ENCODE measurements at places on chromosomes 3 and 15.
A peak's percentile ranks its signal among the peaks of the same experiment; 100 is the strongest.

DNA sequence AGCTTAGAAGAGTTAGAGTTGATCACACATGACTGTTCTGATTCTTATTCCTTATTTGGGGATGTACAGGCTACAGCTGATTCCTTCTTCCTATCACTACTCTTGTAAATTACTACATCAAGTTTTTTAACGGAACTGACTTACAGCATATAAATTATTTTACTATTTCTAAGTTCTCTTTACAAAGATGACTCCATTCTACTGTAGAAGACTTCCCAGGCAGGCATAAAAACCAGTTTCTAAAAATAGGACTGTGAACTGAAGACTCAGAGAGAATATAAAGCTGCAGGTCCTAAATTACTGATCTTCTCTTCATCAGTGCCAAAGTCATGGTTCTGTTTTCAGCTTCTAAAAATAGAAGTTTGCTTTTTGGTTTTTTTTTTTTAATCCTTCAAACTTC, 38.9 kb downstream of the ANO10 start:
- no peak for DNase-seq

- no peak for DNase-seq
Measured at GRCh38 chr3:16289144-16289889, 24.3 kb downstream of the OXNAD1 start.

GRCh38 chr3:127035677-127036076, 52.8 kb downstream of the PLXNA1 start:
- DNase-seq = peak; percentile 93

DNA sequence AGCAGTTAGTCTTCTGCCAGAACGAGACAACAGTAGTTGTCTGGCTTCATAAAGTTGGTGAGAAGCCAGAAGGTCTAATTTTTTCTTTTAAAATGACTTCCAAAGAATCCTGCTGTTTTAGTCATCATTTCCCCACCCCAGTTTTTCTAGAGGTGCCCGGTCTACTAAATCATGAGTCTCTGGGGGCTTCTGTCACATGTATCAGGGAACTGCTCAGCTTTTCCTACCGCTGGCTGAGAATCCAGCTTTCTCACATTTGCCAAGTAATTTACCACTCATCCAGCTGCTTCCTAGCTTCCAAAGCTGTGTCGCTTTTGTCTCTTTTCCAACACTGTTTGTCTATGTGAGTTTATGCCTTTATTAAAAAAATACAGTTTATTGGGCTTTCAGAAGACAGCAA, 183.3 kb downstream of the NSUN3 start:
- no peak for DNase-seq

DNA sequence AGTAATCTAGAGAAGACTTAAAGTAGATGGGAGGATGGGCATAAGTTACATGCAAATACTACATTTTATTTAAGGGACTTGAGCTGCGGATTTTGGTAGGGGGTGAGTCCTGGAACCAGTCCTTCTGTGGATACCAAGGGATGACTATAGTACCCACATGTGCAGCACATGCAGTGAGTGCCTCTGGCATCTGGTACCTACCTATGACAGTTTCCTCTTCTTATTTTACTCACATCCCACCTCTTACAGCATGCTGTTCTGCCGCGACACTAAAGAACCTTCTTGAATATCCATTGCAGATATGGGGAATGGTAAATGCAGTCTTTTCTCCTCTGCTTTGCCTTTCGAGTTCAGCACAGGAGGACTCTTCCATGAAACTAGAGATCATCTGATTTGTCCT, 1.7 kb downstream of the TSEN2 start:
- DNase-seq = no peak

GRCh38 chr3:184631472-184631861, 69.9 kb downstream of the EPHB3 start:
- DNase-seq = no peak

GRCh38 chr3:117602058-117602644, 892.6 kb downstream of the TUSC7 start:
- no peak for DNase-seq

GRCh38 chr3:4411236-4411635, 55.8 kb downstream of the SUMF1 start:
- no peak for DNase-seq

DNA sequence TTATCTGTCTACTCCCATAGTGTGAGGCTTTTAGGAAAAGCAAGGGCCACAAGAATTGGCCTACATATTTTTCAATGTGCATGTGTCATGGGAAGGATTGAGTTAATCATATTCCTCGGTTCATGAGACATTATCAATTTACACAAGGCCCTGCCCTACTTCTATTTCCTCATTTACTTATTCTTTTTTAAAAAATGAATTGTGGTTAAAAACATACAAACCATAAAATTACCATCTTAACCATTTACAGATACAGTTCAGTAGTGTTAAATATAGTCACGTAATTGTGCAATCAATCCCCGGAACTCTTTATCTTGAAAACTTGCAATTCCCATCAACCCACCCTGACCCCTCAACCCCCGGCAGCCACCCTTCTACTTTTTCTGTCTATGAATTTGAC, 284.0 kb upstream of the GADL1 start:
- no peak for DNase-seq

DNA sequence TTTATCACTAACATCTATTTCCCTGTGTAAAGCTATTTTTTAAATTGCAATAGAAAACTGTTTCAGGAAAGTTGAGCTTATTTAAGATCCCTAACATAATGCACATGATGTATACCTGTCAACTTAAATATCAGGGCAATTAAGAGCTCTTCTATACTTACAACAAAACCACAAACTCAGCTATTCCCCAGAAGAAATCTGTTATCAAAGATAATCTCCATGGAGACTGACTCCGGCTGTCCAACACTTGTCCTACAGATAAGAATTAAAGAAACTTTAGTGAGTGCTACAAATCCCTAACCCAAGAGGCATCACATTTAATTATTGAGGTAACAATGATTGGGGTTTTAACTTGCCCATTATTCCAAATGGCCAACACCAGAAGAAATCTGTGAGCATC, 3.4 kb downstream of the SELENOK start:
- DNase-seq = no peak

DNA sequence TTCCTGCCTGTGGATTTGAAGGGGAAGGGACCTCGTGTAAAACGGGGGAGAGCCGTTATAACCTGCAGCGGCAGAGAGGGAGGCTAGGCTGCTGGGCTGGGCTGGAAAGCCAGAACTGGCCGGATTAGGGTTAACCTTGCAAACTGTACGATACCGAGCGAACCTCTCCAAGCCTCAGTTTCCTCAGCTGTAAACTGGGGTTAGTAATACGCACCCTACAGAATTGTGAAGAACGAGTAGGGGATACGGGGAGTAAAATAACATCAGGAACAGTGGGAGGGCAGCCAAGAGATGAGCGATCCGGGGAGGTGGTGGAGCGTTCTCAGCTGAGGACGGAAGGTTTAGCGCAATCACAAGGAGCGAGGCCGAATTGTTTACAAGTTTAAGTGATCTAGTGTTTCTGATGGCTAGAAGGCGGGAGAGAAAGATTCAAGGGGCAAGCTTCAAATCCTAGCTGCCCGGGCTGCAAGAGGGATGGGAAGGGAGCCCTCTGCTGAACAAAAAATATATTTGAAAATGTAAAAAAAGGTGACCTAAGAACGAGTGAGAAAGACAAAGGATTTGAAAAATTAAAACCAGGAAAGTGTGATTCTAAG, 768 bp upstream of the SEMA5B start:
- DNase-seq = peak; percentile 79

DNA sequence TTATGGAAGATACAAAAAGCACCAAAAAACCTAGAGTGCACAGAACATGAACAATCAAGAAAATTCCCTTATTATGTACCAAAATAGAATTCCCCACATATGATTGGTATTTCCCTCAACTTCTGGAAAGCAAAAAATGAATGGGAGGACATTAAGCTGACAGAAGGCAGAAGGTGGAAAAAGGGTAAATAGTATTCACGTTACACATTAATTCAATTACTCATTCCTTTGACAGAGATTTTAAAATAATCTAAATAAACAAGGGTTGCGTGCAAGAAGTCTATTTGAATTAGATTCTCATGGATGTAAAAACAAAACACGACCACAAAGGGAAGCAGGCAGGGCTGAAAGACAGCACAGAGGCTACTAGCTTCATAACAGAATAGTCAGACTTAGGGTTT, 260.5 kb upstream of the ZPLD1 start:
- no peak for DNase-seq

DNA sequence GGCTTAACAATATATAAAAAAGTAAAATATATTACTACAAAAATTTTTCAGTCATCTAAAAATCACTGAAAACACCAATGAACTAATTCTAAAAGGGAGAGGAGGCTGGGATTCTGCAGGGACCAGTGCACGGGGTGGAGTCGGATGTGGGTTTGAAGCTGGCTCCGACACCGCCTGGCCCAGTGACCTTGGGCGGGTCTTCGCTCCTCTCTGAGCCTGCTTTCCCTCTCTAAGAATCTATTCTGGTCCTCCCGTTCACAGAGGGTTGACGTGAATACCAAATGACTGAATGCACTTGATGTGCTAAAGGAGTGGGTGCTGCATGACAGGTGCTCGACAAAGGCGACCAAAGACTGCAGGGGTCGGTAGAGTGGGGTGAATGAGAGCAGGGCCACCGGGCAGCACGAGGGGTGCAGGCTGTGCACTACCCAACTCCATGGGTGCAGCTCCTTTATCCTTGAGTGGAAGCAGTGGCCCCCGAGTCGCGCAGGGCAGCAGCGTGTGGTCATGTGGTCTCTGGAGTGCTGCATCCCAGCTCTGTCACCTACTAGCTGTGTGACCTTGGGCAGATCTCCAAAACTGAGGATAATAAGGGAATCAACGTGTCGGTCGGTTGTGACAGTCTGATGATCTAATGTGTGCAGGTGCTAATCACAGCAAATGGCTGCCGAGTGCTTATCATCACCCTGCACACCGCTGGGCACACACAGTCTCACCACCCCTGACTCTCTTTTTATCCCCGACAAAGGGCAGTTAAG, 8.6 kb upstream of the IQSEC1 start:
- no peak for DNase-seq

- DNase-seq = no peak
Measured at GRCh38 chr3:139187648-139188047, 143.0 kb upstream of the PRR23C start.

DNA sequence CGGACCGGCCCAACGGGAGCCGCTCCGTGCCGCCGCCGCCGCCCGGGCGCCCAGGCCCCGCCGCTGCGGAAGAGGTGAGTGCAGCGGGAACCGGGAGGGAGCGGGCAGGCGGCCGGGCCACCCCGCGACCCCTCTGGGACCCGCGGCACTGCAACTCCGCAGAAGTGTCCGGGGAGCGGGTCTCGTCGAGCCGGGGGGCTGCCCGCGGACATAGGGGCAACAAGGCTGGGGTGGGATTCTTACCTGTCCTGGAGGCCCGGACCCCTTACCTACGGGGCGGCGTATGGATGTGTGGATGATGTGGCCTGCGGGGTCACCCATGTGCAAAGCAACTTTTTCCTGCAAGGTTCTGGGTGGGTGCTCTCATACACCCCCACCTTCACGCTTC, 361 bp downstream of the SEMA3F start:
- no peak for DNase-seq

DNA sequence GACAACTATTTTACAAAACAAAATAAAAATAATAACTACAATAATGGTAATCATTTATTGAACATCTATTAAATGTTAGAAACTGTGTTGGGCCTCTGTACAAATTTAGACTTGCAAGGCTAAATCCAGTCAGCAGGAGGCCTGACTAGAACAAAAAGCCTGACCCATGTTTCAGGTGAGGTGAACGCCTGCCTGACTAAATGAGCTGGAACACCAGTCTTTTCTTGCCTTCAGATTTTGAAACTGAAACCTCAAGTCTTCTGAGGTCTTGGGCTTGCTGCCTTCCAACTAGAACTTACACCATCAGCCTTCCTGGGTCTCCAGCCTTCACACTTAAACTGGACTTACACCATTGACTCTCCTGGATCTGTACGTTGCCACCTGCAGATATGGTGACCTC, 706.9 kb downstream of the TBL1XR1 start:
- DNase-seq = no peak

GRCh38 chr3:33636125-33636850, 81.8 kb downstream of the CLASP2 start:
- DNase-seq = peak; percentile 8

DNA sequence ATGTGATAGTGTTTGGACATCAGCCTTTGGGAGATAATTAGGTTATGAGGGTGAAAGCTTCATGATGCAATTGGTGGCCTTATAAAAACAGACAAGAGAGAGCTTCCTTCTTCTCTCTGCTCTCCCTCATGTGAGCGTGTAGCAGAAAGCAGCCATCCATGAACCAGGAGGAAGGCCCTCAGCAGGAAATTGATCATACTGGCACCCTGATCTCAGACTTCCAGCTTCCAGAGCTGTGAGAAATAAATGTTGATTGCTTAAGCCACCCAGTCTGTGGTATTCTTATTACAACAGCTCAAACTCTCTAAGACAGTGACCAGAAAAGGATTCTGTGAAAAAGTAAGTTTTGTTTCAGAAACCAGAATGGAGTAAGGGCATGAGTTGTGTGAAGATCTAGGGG, 13.3 kb downstream of the STAC start:
- DNase-seq = no peak

DNA sequence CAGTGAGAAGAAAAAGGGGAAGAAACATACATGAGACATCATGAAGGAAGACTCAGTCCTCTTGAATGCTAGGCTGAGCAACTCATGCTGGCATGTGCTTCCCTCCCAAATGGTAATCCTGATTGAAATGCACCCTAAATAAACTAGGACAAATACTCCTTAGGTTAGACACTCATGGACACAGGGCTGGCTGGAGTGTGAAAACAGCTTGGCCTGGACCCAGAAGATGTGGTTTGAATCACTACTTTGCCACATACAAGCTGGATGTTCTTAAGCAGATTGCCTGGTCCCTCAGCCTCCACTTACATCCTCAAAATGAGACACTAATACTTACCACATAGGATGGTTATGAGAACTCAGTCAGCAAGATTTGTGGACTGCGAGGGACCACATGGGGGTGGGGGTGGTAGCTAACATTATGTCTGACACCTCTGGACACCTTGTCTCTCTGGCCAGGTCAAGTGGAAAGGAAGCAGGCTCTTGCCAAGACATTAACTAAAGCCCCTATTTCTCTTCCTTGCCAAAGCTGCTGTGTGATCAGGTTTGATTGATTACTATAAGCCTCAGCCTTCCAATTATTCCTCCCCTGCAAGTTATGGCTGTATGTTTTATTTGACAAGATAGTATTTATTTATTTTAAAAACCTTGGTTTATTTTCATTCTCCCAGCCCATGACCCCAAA, 138.9 kb upstream of the SLC7A14 start:
- no peak for DNase-seq

DNA sequence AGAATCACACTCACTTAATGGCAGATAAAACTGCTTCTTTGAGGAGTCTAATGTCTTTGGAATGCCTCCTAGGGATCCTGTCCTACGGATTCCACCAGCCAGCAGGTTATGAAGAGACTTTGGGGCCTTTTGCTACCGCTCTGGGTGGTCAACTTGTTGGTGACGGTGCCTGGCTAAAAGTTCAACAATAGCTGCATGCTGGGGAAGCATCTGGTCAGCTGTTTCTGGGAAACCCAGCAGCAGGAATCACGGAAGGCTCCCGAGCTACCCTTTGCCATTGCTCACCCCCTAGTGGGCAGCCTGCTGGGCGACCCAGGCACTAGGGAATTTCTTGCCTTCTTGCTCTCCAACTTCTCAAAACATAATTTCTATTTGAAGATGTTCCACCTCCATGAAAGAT, 263.3 kb downstream of the NEK10 start:
- no peak for DNase-seq

GRCh38 chr3:98710067-98710659, 53.0 kb upstream of the ST3GAL6 start:
- no peak for DNase-seq
